ENCODE measurements at places on chromosomes 1 and 21.

GRCh38 chr1:206687915-206688442 is 3.3 kb downstream of the MAPKAPK2 start:
- no peak for DNase-seq

GRCh38 chr1:72009173-72010093 is 272.9 kb downstream of the NEGR1 start:
- DNase-seq, result no peak

GRCh38 chr1:23566304-23566703 is 7.0 kb upstream of the ID3 start:
- no peak for DNase-seq

- no peak for DNase-seq
Observed at GRCh38 chr1:211677659-211678058, 2.2 kb upstream of the NEK2 start.

- no peak for DNase-seq
Observed at GRCh38 chr1:112522621-112523020, 13.9 kb downstream of the WNT2B start.

- DNase-seq, result no peak
Observed at GRCh38 chr1:3922851-3923250, 22.8 kb upstream of the C1orf174 start.

DNA sequence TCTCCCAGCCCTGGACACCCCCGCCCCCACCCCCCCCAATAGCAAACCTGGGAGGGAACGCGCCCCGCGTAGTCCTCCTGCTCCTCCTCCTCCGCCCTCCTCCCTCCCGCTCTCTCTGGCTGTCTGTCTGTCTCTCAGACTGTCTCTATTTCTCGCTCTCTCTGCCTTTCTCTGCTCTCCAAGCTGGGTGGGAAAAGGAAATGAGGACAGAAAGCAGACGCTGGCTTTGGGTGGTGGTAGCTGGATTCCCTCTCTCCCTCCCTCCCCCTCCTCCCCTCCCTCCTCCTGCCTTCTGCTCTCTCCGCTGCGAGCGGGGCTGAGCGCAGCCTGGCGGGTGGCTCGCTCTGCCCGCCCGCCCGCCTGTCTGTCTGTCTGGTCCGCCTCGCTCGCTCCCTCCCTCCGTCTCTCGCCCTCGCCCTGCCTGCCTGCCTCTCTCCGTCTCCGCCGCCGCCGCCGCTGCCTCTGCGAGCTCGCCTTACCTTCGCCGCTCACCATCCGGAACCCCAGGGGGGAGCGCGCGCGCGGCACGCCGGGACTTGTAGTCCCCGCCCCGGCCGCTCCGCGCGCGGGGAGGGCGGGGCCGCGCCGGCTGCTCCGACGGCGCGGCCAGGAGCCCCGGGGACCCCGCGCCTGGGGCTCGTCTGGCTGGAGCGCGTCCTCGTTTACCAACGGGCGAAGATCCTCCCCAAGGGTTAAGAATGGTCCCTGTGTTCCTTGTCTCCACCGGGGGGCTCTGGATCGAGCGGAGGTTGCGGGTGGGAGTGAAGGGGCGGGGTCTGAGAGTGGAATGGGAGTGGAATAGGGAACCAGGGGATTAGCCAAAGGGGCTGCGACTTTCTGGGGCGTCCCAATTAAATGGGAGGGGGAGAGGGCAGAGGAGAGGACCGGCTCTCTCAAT is at the start of gene AHDC1:
AHDC1 (minus strand) TSS at position 464 of the 898 bp plus-strand sequence. CDS start 52,029 bp downstream, outside the sequence.
- DNase-seq, result peak; percentile 92

GRCh38 chr1:9231648-9232332 is 2.8 kb upstream of the H6PD start:
- DNase-seq, result no peak

DNA sequence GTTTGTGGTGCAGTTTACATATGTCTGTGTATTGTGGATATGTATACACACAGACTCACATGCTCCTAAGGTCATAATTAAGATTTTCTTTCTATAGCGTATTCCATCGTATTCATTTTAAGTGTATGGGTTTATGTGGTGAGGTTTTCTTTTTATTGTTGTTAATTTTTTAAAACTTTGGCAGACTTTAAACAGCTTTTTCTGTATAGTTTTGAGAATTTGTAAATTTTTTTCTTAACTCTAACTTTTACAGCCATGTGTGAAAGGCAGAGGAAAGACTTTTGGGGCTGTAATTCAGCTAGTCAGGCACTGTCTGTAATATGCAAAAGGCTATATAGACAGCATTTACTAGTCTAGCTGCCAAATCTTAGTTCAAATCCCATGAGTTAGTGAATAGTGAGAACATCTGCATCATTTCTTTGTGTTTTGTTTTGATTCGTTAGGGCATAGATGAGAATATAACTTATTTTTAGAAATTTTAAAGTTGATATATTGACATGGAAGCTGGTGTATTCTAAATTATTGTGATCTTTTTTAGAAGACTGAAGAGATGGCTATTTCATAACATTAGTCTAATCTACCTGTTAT is 2.3 kb downstream of the MAGI3 start:
- no peak for DNase-seq

- DNase-seq, result no peak
Observed at GRCh38 chr1:99504287-99504686, 141.6 kb upstream of the PALMD start.

- DNase-seq, result no peak
Observed at GRCh38 chr1:235941876-235942624, 75.3 kb upstream of the LYST start.

DNA sequence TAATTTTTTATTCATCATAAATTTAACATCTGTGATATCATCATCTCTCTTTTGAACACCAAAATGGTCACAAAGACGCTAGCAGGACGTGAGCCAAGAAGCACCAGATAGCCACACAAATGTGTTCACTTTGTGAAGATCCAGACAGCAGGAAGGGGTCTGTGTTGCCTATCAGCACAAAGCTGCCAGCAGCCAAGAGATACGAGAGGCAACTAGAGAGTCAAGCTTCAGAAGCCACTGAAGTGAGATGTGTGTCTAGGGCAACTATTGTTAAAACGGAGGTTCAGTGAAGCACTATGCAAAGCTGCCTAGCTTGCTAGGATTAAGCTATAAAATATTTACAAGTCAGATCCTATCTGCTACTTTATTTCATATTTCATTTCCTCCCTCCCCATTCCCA is 45.3 kb downstream of the NDC1 start:
- no peak for DNase-seq

DNA sequence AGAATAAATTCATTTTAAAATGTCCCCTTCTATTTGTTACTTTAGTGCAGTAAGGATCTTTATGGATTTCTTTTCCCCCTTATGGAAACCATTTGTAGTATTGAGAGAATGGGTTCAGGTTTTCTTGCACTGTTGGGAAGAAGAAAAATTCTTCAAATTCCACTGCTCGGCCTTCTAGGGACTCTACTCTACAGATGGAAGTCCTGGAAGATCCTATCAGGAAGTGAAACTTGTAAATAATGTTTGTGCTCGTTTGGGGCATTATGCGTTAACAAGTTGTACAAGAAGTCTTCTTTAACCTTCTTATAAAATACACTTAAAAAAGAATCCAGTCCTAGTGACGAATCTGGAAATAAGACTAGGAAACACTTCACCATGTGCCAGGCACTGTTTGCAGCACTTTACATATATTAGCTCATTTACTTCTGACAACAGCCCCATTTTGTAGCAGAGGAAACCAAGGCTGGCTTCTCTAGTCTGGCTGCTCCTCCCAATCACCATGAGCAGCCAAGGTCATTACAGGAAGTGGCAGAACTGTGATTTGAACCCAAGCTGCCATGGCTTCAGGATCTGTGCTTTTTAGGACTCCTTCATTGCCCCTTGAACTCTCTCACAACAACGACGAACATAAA is 11.8 kb downstream of the LRRC8D start:
- no peak for DNase-seq

DNA sequence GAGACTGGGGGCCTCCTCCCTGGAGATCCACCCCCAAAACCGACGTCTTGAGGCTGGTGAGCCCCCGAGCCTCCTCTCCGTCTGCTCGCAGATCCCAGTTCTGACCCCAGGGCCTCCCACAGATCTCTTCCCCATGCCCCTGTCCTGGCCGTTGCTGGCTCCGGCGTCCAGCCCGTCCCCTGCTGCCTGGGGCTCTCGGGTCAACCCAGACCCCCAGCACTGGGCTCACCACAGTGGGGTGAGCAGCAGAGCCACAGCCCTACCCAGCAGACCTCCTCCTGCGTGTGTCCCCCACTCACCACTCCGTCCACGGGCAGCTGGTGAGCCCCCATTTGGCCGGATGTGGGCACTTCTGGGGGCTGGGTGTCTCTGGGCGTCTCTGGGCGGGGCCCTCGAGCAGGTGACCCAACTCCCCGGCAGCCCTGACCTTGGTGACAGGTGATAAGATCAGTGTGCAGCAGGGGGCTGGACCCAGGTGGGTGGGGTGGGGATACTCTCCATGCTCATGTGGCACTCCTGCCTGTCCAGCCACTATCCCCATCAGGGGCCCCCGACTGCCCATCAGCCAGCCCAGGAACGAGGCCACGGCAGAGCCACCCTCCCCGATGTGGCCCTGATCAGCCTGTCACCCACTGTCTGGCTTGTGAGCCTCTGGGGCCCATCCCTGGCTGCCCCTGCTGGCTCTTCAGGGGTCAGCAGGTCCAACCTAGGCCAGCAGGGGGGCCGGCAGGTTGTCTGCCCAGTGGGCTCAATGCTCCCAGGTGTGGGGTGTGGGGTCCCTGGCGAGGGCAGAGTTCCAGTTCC is 709 bp downstream of the TNFRSF14 start:
- DNase-seq, result peak; percentile 66

DNA sequence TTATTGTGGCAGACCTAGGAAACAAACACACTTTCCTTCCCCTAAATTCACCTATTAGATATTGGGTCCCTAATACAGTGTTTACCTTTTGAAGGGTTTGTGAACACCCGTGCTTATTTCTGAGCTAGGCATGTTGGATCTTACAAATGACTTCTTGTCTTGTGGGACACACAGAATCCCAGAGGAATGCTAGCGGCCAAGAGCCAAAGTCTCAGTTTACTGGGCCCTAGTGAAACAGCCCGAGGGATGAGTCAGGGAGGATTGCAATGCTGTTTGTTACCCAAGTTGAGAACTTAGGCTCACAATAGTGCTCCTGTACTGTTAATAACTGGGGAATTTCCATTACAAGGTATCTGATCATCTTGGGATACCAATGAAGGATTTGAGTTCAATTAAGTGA is 100.1 kb upstream of the AKT3 start:
- no peak for DNase-seq

DNA sequence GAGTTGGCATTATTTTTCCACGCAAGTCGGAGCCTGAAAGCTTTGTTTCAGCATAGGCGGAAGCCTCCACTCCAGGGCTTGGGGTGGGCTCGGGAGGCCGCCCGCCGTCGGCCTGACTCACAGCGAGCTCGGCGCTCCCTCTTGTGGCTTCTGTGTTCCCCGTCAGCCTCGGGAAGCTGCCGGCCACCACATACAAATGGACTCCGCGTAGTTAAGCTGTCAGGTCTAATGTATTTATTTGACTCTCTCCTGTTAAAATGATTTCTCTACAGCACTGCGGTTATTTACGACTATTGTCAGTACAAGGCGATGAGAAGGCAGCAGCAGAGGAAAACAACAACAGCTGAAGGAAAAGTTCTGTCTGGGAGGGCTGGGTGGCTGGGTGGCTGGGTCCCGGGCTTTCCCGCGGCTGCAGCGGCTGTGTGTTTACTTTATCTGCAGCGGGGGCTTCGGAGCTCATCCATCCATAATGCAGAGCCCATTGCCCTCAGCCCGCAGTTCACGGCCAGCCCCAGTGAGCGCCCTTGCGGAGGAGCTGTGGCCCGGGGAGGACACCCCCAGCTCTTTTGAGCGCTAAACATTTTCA is 375.7 kb upstream of the CAMK1G start:
- DNase-seq, result peak; percentile 22

GRCh38 chr1:20086800-20087199 is 16.8 kb downstream of the PLA2G5 start:
- no peak for DNase-seq

- DNase-seq, result no peak
Observed at GRCh38 chr1:65332821-65333220, 23.5 kb downstream of the DNAJC6 start.

- no peak for DNase-seq
Observed at GRCh38 chr21:41251961-41252642, 64.5 kb upstream of the FAM3B start.
